Stimulated activated CD4-positive, alpha-beta T cell treated with anti-CD3 and anti-CD28 coated beads, Interleukin-1b, Interleukin-23, amount 100 ng/mL, for 1 hour (primary cell): ENCODE measurements at places on chromosomes 3 and 15.

GRCh38 chr15:77578641-77579372 is 53.9 kb downstream of the LINGO1 start:
- DNase-seq = no peak

DNA sequence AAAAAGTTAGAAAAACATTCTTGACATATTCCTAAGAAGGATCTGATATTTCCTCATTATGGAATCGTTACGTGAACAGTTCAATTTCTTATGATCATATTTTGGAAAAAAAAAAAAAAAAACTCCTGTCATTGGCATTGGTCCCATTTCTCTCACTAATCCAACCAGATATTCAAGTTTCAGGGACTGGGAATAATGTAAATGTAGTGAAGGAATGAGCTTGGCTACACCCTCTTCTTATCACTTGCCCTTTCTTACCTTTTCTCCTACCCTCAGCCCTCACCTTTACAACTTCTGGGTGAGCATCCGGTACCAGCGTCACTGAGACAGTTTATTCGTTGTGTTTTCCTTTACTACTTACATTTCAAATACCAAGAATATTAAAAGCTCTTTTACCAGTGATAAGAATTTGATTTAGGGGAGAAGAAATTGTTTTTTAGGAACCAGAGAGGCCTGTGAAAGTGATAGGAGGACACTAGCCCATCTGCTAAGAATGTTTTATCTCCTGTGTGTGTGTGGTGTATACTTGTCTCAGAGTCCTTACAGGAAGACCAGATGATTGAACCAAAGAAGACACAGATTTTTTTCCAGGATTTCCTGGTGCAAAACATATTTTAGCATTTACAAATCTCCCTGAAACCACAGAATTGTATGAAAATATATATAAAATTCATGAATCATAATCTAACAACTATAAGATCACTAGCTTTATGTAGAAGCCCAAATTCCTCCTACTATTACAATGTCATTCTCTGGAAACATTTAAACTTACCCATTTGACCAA is 946.7 kb downstream of the ZPLD1 start:
- no peak for DNase-seq

DNA sequence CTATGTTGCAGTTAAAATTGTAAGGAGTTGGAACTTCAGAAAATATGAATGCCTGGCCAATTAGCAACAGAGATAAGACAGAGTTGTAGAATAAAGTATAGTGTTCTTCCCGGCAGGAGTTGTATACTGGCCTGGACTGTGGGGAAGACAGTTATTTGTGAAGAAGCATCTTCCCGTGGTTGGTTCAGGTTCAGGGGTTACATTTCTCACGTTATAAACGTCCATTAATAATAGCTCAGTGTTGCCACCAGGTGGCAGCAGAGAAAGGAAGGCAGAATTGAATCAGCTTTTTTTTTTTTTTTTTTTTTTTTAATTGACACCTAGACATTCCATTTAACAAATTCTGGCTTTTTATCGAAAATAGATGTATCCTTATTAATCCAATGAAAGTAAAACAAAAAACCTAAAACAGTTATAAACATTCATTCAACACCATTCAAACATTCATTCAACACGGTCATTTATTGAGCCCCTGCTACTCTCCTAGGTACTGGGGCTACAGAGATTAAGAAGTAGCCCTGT is 66.4 kb upstream of the NR2E3 start:
- peak; percentile 45 for DNase-seq

GRCh38 chr3:99499235-99500158 is 138.9 kb upstream of the COL8A1 start:
- DNase-seq = no peak
